ENCODE measurements at places on chromosomes 16 and 17.
A peak's percentile ranks its signal among the peaks of the same experiment; 100 is the strongest.

GRCh38 chr17:38469875-38470274 lies 41.6 kb downstream of the ARHGAP23 start:
- no peak for DNase-seq

DNA sequence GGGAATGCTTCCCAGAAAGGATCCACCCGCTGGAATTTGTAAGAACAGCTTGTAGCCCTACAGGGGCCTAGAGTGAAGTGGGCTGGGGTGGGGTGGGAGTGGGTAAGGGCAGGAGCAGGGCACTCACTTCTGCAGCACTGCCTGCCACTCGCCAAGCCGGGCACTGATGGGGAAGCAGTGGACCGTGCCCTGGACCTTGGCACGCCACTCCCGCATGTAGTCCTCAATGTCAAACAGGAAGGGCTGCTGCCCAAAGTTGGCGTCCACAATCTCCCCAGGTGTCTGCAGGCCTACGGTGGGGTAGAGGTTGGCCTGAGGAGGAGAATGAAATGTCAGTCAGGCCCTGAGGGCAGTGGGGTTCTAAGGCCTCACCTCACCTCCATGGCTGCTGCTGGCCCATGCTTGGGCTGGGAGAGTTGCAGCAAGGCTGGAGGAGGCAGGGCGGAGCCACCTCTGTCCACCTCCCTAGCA lies 15.7 kb upstream of the GFOD2 start:
- DNase-seq: no peak

DNA sequence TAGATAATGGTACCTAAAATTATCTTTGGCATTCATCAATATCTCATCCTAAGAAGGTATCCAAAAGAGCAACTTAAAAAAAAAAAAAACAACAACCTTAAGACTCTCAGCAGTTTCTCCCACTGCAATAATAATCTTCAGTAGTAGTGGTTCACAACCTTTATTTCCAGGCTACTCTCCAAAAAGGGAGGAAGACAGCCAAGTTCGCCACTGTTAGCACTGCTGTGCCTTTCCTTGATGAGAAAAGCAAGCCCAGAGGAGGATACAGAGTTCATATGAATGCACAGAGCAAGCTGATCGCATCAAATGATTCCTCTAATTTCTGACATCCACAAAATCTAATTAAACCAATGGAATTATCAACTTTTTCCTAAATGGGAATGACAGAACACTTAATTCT lies 199.4 kb downstream of the AATF start:
- DNase-seq: no peak

GRCh38 chr16:88558457-88559442 lies 11.5 kb upstream of the ZC3H18 start:
- DNase-seq: peak; percentile 85

GRCh38 chr17:27824176-27824715 lies 23.9 kb upstream of the NOS2 start:
- DNase-seq: no peak

- DNase-seq: no peak
These were observed 555.0 kb upstream of the RBFOX1 start for GRCh38 chr16:6777624-6778023.

DNA sequence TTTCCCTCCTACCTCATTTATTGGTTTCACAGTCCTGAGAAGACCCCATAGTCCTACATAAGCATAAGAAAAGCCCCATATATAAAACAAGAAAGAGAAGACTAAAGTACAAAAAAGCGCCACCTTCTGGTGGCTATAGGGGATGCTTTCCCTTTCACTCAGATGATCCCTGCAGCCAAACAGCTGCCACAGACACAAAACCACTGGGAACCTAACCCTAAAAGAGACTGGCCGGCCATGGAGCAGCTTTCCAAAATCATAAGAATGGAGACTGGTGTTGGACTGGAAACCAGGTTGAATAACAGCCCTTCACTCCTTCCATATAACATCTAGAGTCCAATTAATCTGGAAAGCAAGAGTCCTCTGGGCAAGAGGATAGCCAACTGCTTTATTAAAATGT lies 11.4 kb downstream of the DYNC1LI2 start:
- peak; percentile 57 for DNase-seq

DNA sequence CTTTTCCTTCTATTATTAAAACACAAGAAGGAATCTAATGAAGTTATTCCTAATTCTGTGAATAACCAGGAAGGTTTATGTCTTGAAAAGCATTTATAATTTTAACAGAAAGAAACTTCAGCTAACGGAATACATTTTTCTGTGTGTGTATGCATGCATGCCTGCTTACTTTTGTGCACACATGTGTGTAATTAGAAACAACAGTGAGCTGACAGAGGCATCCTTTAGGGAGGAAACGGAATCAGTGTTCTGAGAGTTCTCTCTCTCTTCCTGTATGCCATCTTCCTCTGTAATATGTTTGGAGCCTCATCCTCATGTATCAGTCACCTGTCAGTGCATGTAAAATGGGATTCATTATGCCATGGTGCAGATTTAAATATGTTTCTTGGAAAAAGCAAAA lies 107.0 kb downstream of the MAP2K4 start:
- no peak for DNase-seq

DNA sequence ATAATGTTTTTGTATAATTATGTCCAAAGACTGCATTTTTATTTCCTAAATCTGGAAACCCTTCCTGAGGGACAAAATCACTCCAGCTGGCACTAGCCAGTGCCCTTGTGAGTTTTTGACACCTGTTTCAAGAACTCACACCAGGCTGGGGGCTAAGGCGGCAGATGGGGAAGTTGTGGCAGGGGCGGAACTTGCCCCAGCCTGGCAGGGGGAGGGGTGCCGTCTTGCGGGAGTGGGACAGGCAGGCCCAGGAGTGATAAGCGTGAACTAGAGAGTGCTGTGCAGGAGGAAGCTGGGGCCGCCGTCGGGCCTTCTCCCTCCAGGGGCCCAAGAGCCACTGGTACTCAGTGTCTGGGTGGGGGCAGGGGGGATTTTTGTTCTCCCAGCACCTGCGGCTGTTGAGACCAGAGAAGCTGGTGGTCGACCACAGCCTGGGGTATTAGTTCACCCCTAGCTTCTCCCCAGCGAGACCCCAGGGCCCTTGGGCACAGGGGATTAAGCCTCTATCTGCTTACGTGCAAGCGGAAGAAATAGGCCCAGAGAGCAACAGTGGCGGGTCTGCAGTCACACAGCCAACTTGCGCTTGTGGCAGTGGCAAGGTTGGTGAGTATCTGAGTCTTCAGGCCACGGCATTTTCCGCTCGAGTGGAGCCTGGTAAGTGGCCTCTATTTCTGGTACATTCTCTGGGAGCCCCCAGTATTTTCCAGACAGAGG lies 40.2 kb upstream of the PLCG2 start:
- DNase-seq: no peak

DNA sequence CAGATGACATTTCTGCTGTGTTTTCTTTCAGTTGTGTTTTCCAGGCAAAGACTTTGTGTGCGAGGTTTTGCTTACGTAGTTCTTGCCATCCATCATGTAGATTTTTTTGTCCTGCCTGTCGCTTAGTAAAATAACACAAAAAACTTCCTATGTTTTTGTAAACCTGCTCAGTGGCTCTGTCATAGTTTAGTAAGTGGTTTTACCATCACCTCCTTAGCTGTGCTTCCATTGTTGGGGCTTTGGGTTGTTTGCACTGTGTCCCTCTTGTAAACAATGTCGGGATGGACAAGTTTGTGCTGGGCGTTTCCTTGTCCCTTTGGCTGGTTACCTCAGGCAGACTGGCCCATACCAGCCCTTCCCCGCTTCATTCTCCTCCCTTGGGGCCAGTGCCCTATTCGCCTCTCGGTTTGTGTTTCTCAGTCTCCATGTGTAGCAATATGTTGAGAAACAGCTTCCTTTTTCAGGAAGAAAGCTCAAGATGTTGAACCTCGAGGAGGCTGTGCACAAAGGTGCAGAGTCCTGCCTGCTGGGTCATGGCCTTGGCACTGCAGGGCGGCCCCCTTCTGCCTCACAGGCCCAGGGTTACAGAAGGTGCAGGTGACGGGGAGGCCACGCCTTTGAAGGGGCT lies 74.6 kb downstream of the KSR1 start:
- no peak for DNase-seq

DNA sequence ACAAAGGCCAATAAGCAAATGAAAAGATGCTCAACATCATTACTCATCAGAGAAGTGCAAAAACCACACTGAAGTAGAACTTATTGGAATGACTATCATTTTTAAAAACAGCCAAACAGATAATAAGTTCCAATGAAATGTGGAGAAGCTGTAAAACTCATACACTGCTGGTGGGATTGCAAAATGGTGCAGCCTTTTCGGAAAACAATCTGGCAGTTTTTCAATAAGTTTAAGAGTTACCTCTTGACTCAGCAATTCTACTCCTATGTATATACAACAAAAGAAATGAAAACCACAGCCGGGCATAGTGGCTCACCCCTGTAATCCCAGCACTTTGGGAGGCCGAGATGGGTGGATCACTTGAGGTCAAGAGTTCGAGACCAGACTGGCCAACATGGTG lies 49.3 kb downstream of the AKAP10 start:
- DNase-seq: no peak

GRCh38 chr17:59234631-59235030 lies 14.3 kb downstream of the GDPD1 start:
- no peak for DNase-seq

DNA sequence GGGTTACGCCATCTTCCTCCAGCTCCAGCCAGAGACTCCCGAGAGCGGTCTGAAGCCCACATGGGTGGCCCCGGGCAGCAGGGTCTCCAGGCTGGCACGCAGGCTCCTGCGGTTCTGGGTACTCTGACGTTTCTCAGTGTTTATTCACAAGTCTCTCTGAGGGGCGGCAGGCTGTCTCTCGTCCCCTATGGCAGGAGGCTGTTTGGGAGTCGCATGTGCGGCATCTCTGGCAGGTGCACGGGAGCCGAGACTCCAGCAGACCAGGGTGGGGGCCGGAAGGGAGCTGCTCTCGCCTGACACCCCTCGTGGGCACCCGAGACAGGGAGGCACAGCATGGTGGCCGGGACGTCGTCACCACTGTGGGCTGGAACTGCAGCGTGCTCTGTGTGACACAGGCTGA lies 48.1 kb downstream of the ZNF778 start:
- DNase-seq: peak; percentile 31

GRCh38 chr16:1823821-1824220 lies 2.8 kb downstream of the HAGH start:
- peak; percentile 77 for DNase-seq

DNA sequence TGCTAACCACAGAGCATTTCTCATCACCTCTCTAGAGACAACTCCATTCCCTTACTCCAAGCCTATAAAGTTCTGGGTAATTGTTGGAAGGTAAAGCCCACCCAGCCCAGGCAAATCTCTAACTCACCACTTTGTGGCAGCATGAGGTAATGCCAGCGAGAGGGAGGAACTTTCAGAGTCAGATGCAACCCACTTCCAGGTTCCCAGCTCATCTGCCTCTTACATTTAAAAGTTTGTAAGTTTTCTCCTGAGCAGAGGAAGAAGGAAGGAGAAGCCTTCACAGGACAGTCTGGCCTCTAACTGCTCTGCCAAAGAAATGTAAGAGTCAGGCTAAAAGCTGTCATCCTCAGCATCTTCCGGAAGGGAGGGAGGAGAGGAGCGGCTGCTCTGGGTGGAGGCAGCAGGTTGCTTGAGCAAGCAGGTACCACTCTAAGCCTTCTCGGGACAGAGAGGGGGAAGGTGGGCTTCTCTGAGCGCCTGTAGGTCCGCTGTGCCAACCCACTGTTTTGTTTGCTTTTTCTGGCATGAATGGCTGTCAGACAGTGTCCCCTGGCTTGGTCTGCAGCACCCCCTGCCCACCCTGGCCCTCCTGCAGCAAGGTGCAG lies 1.0 kb downstream of the ZNF319 start:
- DNase-seq: peak; percentile 52

DNA sequence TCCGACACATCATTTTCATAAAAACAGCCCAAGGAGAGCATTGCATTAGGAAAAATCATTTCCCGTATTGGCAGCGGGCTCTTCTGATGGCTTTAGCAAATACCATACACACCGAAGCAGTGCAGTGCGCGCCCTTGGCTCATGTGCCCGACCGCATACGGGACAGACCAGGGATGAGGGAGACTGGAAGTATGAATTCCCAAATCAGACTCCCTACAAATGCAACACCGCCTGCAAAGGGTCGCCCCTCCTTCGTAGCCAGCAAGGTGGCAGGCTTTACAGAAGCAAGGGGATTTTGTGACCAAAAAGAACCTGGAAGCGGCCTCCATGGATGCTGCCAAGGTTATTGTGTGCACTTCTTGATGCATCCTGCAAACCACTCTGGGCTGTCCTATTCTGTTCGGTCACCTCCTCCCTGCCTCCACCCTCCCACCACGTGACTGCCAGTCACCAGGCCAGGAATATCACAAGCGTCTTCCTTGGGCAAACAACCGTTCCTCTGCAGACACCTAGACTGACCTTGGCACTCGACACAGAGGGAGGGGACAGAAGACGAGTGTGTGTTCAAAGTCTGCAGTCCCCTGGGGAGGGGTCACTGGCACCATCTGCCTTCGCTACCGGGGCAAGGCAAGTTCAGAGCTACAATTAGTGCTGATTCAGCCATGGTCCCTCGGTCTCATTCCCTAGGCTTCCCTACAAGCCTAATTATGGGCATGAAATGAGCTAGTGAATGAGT lies 460.4 kb downstream of the SLC39A11 start:
- no peak for DNase-seq

DNA sequence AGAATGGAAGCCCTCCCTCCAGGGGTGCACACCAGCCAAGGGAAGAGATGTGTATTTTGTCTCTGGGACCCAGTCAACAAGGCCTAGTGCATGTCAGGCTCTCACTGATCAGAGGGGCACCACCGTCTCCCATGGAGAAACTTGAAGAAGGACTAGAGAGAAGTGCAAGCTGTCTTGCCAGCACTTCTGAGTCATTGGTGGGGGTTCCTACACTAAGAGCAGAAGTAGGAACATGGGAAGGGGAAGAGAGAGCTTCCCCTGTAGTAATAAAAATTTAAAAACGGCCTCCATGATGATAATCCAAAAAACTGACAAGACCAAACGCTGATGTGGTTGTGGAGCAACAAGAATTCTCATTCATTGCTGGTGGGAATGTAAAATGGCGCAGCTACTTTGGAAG lies 46.3 kb downstream of the DYNLRB2 start:
- DNase-seq: no peak

GRCh38 chr16:50974438-50975036 lies 176.5 kb downstream of the SALL1 start:
- DNase-seq: no peak

DNA sequence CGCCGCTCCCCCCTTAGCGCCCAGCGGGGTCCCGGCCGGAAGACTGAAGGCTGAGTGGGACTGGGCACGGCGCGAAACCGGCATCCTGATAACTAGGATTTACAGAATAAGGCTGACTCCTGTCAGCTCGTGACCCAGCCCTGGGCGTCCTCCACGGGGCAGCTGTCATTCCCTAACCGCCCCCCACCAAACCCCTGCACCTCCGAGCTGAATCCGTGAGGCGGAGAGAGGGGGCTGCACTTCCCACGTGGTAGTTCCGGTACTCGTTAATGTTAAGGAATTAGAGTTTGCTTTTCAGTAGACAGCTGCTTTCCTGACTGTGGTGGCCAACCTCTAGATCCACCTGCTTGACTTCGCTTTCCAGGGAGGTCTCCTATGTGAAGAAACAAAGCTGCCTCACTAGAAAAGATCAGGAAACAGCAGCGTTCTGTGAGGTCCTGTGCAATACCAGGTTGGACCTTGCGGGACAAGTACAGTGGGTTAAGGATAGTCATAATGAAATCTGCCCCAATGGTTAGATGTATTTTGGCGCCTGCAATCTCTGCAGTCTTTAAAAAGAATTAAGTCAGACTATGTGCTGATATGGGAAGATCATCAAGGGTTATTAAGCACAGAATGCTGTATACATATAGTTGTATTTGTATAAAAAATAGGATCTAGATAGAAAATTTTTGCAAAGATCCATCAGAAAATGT lies 1.1 kb upstream of the WBP2 start:
- DNase-seq: peak; percentile 61

Measured in RKO (cell line).